ENCODE measurements at places on chromosomes 2 and 18.

- no peak for DNase-seq
Measured at GRCh38 chr18:23810396-23810795, 121.1 kb downstream of the LAMA3 start.

DNA sequence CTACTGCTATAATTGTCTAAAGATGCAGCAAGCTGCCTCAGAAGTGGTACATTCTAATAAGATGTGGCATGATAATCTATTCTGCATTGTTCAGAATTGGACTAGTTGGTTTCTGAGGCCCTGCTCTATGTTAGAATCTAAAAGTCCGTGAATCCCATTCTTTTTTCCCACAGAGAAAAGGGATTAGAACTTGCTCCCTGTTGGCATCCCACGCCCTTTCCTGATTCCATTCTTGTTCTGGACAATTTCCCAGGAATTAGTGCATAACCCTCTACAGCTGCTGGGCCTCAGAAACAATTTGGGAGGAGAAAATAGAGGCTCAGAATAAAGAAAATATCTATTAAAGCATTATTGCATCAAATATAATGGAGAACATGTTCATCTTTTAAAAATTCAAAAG is 282.7 kb downstream of the NRXN1 start:
- no peak for DNase-seq

GRCh38 chr2:54672590-54673456 is 50.6 kb upstream of the EML6 start:
- DNase-seq, result no peak

DNA sequence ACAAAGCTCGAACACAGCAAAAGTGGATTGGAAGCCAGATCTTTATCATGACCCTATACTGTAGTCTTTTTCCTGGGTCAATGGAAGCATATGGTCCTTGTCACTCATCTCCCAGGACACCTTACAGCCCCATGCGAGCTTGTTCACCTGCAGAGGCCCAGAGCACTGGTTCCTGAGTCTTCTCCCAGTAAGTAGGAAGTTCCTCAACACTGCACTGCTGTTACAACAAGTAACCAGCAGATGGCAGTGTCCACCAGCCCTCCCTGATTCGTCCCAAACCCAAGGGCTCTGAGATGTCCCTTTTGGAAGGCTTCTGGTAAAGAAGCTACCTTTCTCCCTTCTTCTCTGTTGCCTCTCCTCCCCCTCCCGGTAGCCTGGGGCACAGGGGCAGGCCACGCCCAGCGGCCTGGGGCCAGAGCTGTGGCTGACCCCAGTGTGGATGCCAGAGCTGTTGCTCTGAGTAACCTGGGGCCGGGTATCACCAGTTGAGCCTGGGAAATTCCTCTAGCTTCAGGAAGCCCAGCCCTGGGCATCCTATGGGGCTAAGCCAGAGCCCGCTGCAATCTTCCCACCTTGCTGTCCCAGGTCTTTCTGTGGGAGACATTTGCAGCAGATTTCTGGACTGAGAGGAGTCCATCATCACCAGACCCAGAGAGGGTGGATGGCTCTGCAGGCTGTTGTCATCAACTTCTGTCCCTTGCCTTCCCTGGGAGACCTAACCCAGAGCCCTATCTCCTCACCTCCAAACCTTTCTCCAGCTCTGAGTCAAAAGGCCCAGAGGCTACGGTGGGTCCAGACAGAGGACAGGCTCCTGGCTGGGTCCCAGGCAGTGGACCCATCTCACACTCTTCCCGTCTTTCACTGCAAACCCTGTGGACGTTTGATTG is 5.3 kb upstream of the GDF7 start:
- DNase-seq, result peak; percentile 81

DNA sequence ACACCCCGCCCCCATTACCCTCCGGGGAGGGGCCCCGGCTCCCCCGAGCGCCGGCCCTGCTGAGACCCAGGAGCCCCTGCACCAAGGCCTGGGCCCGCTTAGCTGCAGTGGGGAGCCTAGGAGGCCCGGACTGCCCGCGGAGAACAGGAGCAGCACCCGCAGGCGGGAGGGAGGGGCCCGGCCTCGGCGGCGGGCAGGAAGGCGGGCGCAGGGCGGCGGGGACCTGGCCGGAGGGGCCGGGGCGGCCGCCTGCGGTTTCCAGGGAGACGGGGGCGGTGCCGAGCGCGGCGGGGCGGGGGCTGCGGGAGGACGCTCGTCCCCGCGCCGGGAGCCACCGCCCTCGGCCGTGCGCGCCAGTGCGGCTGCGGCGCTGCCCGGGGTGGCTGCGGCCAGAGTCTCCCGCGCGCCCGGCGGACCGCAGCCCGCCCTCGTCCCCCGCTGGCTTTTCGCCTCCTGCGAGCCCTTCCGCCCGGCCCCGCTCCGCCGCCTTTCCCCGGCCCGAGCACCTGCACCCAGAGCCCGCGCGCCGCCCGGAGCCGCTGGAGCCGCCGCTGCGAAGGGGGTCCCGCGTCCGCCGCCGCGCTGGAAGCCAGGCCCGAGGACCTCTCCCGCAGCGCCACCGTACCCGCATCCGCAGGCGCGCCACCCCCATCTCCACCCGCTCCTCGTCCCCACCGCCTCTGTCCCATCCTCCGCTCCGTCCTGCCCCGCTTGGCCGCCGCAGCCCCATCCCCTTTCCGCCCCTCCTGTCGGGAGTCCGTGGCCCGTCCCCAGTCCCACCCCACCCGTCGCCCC is 17.2 kb downstream of the GPC1 start:
- no peak for DNase-seq

GRCh38 chr2:171160119-171160955 is at the start of gene TLK1:
Gene TLK1, minus strand, starts transcription at chr2:171160893. Its CDS starts 465 bp downstream, at chr2:171160428.
- peak; percentile 56 for DNase-seq

DNA sequence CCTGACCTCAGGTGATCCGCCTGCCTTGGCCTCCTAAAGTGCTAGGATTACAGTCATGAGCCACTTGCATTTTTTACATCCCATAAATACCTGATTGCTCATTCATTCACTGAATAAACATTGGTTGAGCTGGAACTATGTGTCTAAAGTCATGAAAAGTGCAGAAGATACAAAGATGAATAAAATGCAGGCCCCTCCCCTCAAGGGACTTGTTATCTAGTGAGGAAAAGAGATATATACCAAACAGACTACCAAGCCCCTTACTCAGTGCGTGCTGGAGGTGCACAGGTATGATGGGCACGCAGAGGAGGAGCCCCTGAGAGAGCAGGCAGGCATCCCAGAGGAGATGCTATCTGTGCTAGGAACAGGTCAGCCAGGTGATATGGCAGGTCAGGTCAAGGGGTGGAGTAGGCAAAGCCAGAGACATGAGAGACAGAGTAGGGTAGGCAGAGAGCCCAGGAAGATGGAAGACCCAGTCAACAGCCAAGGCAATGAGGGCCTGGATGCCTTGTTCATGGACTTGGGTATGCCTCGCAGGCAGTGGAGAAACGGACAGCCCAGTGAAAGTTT is 7.7 kb downstream of the FHL2 start:
- DNase-seq, result no peak

GRCh38 chr2:25042321-25043240 is 705 bp downstream of the EFR3B start:
- DNase-seq, result peak; percentile 11

- DNase-seq, result no peak
Measured at GRCh38 chr2:225337183-225337582, 62.3 kb upstream of the NYAP2 start.

- no peak for DNase-seq
Measured at GRCh38 chr18:74019864-74020263, 127.8 kb downstream of the FBXO15 start.

DNA sequence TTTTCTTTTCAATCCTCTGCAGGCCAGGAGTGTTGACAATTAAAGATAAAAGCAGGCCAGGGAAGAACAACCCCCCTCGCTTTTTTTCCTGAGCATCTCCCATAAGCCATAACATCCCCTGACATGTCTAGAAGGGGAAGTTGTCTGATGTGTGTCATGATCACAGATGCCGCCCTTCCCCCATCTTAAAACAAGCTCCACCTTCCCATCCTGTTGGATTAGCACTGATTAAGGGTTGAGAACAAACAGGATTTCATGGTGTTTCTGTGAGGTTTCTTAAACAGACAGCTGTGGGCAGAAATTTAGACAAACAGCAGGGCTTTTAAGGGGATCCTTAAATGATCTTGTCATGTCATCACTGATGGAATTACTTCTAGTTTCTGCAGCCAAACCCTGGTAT is 59.4 kb upstream of the UPP2 start:
- DNase-seq, result no peak

- no peak for DNase-seq
Measured at GRCh38 chr2:10584242-10584753, 105.5 kb downstream of the NOL10 start.

DNA sequence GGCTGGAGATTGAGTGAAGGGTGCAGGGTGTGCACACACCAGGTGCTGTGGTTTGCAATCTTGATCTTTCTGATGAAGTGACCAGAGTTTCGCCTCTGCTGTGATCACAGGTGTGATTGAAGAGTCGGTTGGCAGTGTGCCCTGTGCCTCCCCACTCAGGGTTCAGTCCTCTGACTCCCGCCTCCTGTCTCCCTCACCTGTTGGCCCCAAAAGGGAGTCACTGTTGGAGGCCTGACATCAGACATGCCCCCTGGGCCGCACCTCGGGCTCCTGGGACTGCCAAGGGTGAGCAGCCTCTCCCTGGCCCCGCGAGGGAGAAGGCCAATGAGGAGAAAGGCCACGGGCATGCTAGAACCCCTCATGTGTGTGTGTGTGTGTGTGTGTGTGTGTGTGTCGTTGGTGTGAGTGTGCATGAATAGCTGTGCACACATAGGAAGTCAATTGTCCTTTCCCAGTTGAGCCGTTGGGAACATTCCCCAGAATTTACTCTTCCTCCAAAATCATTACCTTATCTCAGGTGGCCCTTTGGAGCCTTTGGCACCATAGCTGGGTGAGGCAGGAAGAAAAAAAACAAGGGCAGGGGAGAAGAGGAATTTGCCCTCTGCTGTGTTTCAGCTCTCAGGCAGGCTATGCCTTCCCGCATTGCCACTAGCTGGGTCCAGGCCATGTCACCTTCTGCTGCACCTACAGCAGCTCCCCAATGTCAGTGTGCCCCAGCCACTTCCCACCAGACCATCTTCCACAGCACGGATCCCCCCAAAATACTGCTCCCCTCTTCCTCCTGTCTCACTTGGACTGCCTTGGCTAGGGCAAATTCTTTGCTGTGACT is 78.1 kb upstream of the LAPTM4A start:
- DNase-seq, result no peak

Measured in stimulated activated effector memory CD8-positive, alpha-beta T cell treated with anti-CD3 and anti-CD28 coated beads, Interleukin-12 subunit alpha, Interleukin-12 subunit beta, amount 100 ng/mL, for 72 hours (primary cell).